ENCODE measurements at places on chromosomes 16 and 17.
A peak's percentile ranks its signal among the peaks of the same experiment; 100 is the strongest.

- DNase-seq: no peak
Measured at GRCh38 chr16:57497121-57497520, 10.8 kb upstream of the DOK4 start.

DNA sequence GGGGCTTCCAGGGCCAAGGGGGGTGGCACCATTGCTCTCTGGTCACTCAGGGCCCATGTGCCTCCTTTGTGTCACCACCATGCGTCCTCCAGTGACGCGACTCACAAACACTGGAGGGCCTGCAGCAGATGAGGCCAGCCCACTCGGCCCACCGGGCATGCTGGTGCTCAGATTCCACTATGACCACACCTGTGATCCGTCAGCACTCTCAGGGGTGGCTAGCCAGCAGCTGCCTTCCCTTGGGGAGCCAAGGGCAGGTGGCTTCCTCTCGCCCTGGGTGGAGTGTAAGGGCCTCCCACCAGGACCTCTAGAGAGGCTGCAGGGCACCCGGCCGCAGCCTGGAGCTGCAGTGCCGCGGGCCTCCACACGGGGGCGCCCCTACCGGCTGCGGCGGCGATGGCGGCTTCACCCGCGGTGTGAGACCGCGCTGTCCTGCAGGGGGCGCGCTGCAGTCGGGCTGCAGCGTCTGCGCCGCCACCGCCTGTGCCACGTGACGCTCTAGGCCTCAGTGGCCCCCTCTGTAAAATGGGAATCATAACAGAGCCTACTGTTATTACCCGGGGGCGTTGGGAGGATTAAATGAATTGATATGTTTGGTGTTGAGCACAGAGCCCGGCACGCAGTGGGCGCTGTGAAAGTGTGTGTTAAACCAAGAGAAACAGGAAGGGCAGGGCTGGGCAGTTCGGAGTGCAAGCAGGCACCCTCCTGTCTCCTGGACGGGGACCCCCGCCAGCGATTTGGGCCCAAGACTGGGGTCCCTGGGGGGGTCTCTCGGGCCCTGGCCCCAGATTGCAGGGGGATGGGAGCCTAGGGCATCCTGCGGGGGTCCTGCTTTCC lies 192.4 kb upstream of the GSE1 start:
- peak; percentile 67 for DNase-seq

DNA sequence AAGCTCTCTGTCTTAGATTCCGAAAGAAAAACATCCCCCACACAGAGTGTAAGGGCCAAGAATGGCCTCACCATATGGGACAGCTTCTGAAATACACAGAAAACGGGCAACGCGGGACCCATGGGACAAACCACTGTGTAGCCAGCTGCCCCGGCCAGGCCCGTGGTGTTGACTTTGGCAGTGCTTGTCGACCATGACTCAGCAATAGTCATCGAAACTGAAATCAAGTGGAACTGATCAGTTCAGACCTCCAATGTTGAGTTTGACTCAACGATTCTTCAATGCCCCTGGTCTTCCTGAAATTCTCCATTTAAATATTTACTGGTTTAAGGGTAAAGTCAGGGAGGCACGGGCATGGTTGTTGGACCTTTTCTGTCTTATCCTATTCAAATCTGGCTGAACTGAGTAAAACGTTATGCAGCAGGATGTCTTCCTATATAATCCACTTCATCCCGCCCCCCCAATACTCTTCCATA lies 27.5 kb downstream of the ZFHX3 start:
- DNase-seq: no peak

GRCh38 chr17:82756166-82756565 lies 4.3 kb downstream of the TBCD start:
- no peak for DNase-seq

GRCh38 chr16:28546626-28547025 lies 7.1 kb upstream of the SGF29 start:
- DNase-seq: no peak

DNA sequence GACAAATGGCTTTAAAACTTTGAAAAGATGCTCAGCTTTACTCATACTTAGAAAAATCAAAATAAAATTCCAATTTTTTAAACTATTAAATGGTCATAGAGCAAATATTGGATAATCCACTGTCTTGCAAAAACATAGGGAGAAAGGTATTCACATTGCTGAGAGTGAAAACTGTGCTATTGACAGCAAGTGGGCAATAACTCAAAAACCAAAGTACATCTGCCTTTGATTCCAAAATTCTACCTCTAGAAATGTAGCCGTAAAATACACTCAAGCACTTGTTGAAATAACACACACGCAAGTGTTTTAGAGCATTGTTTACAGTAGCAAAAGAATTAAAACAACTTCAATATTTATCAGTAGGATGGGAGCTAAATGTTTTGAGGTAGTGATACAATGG lies 210.6 kb upstream of the HS3ST3A1 start:
- no peak for DNase-seq

DNA sequence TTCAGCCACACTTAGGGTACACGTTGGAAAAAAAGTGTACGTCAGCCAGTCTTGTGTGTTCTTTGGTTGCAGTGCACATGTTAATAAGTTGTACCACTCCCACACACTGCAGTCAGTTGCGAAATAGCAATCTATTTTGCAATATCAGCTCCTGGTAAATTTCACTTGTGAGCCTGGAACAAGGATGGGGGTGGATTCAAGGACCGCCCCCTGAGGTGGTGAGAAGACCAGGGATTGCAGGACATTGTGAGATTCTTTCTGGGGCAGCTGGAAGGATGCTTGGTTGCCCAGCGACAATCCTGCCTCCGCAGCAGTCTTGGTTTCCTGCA lies 78.6 kb upstream of the ZFHX3 start:
- no peak for DNase-seq

All from activated CD4-positive, alpha-beta T cell treated with anti-CD3 and anti-CD28 coated beads for 24 hours (primary cell).